Activated T-cell treated with anti-CD3 and anti-CD28 coated beads for 24 hours (primary cell): ENCODE measurements at places on chromosomes 7 and 10.

GRCh38 chr7:5702876-5703571 lies 78.4 kb downstream of the RNF216 start:
- no peak for DNase-seq

- DNase-seq: no peak
Measured at GRCh38 chr7:31710171-31710570, 23.2 kb downstream of the PPP1R17 start.

GRCh38 chr7:45968856-45969541 lies 47.9 kb upstream of the IGFBP3 start:
- DNase-seq: no peak

DNA sequence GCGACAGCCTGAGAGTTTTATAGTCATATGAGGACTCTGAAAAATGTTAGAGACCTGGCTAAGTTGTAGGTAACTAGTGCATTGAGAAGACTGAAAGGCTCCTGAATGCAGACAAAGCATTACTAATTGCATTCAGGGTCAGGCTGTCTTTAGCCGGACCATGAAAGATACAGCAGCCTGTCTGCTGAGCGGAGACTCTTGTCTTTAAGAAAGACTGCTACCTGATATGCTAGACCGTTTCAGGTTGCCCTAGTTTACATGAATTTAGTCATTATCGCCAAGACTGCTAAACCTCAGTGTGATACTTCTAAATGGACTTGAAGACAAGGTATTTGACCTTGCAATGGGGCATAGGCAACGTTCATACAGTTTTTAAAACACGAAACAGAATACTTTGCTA lies 81.2 kb downstream of the BMPR1A start:
- no peak for DNase-seq

DNA sequence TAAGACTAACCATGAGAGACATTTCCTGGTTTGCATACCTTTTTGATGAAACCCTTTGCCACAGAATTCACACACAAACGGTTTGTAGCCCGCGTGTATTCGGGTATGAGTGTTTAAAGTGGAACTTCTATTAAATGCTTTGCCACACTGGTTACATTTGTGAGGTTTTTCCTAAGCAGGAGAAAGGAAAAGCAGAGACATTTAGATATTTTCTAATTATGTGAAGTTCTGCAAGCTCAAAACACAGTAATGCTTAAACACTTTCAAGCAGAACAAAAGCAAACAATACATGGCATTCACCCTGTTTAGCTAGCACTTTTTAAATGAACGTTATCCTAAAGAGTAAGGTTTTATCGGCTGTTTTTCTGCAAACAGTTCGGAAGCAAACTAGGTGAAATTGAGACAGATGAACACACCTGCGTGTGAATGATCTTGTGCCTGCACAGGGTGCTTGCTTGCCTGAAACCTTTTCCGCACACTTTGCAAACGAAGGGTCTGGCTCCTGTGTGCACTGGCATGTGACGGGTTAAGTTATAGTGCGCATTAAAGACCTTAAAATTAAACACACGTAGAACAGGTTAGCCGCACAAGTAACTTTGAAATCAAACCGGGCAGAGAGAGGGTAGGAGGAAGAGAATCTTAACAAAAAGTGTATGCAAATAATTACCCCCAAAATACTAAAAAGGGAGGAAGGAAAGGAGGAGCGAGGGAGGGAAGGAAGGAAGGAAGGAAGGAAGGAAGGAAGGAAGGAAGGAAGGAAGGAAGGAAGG lies 1.6 kb downstream of the FEZF1 start:
- no peak for DNase-seq

- DNase-seq: no peak
Measured at GRCh38 chr7:52362521-52362920, 672.9 kb upstream of the POM121L12 start.

DNA sequence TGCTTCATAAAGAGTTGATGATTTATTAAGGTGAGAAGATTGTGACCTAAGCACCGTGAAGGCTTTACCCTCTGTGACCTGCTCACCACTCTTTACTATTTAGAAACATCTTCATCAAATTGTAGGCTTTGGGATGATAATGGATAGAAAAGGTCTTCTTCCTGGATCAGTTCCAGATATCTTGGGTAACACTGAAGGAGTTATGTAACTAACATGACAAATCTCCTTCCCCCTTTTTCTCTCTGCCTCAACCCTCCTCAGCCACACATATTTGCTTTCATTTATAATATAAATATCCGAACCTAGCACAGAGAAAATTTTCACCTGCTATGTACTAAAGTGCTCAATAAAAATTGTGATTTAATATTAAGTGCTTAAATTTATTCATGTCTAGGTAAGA lies 151.5 kb downstream of the FRMD4A start:
- no peak for DNase-seq

- no peak for DNase-seq
Measured at GRCh38 chr7:131159961-131160361, 167.7 kb upstream of the MKLN1 start.

DNA sequence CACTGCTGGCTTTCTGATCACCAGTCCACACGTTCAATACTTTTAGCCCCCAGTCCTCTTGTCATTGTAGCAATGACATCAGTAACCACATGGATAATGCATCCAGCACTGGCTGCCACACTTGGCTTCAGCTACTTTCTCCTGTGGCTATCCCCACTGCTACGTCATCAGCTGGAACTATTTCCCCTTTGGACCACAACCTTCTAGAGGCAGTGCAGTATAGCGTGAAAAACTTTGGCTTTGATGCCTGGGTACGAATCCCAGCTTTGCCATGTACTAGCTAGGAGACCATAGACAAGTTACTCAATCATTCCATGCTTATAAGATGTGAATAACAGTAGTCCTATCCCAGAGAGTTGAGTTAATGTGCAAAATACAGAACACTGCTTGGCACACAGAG lies 63.2 kb downstream of the CCDC3 start:
- DNase-seq: no peak

- DNase-seq: peak; percentile 23
Measured at GRCh38 chr10:88385601-88386203, 197.4 kb downstream of the RNLS start.

DNA sequence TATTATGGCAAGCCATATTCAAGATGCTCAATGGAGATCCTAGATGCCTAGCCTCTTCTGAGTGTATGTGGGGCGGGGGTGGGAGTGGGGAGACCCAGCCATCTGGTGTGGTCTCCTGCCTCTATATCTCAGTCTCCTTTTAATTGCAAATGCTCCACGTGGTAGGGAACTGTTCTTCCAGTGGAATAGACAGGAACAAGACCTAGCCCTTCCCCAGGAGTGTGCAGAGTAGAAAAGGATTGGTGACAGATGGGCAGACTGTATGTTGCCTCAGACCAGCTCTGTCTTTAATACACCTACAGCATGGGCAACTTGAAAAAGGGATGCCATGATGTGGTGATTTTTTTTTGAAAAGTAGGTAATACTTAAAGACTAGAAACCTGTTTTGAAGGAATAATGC lies 12.6 kb downstream of the CYP3A5 start:
- DNase-seq: no peak

DNA sequence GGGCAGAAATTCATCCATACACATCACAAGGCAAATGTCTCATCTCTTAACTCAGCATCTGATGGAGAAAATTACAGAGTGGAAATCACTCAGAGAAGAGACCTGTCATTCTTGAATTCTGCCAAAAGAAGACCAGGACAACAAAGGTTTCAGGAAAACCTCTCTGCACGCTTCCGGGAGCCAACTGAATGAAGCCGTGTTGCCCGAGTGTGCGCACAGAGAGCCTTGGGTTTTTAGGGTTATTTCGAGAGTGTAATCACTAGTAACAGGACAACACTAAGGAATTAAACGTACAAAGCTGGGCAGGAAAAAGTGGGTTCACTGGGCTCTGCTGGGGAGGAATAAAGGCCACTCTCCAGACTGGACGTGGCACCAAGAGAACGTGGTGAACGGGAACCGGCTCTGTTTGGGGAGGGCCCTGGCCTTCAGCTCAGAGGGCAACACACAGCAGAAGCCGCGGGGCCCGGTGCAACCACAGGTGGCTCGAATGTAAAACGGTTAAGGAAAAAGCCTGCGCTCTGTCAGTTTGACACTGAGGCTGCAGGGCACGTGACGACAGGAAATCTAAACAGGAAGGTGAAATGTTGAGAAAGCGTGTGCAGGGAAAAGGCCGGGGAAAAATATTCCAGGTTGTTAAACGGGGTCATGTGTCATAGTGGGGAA lies 331.5 kb downstream of the DNAJB6 start:
- no peak for DNase-seq

DNA sequence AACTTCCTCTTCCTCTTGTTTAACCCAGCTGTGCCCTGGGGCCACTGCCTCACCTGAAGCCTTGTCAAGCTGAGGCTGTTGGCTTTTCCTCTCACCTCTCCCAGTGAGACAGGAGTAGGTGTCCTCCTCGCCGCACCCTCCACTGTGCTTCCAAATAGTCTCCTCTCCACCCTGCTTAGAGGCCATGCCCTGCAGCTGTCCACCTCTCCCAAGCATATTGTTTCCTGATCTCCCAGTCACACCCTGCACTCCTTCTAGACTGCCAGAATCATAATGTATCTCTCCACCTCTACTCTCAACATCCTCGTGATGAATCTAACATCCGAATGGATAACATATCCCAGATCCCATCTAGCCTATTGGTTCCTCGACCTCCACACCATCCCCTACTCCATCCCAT lies 196.3 kb upstream of the GHITM start:
- no peak for DNase-seq

DNA sequence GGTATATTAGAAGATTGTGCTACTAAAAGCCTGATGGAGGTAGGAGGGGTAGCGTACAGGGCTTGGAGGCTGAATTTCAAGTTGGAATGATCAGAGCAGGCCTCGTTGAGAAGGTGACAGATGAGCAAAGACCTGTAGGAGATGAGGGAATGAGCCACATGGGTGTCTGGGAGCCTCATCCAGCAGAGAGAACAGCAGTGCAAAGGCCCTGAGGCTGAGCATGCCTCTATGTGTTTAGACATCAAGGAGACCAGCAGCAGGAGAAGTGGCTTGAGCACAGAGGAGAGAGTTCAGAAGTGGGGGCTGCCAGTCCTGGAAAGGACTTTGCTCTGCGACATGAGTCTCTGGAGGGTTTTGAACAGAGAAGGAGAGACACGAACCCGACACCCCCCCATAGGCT lies 111.7 kb downstream of the TMEM130 start:
- DNase-seq: no peak

DNA sequence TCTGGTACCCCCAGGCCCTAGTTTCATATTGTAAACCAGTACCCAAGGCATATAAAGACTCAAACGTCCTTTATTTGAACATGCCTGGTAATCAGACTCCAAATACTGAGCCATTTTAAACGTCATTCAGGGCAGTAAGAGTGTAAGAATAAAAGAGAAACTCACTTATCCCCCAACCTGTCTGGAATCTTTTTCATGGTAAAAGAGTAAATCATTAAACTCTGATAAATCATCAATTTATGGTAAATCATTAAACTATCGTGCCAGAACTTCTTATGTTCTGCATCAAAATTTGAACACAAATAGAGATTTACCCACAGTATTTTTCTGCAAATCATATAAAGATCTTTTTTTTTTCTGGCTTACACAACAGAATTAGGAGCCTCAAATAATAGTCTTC lies 734.3 kb upstream of the POT1 start:
- DNase-seq: no peak

- no peak for DNase-seq
Measured at GRCh38 chr7:128318691-128319090, 25.0 kb downstream of the RBM28 start.

GRCh38 chr7:142587578-142588191 lies 161.6 kb upstream of the PRSS1 start:
- no peak for DNase-seq

DNA sequence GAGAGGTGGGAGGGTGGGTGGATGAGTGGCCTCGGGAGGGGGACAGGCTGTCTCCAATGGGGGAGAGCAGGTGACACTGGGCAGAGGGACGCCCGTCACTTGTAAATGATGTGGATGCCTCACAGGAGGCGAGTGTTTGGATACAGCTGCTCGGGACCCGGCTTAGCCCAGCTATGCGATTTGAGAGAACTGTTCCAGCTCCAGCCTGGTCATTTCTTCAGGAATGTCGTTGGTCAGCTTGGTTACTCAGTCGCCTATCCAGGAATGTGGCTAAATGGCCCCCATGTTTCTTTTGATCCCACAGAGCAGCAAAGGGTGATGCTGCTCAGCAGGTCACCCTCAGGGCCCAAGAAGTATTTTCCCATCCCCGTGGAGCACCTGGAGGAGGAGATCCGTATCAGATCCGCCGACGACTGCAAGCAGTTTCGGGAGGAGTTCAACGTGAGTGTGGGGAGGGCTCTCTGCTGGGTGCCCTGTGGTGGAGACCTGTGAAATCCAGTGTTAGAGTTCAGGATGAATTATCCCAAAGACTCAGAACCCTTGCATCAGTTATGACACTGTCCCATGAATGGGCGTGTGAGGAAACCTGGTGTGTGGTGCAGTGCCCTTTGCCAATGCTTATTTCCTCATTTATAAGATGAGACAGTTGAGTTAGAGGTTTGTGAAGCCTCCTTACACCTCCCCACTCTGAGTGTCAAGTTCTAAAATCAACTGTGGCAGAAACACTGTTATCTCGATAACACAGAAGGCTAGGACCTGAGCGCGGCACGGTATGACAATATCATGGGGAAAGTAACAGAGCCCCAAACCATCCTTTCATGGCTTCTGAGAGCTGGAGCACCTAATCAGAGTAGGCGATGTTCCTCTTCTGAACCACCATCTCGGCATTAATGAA lies 76.8 kb downstream of the MKI67 start:
- no peak for DNase-seq

GRCh38 chr10:13528875-13529713 lies at the start of gene BEND7:
BEND7 (minus strand) TSS chr10:13529014; CDS start chr10:13528533, 481 bp downstream.
- DNase-seq: no peak

- no peak for DNase-seq
Measured at GRCh38 chr10:114930320-114930719, 7.7 kb upstream of the TRUB1 start.

DNA sequence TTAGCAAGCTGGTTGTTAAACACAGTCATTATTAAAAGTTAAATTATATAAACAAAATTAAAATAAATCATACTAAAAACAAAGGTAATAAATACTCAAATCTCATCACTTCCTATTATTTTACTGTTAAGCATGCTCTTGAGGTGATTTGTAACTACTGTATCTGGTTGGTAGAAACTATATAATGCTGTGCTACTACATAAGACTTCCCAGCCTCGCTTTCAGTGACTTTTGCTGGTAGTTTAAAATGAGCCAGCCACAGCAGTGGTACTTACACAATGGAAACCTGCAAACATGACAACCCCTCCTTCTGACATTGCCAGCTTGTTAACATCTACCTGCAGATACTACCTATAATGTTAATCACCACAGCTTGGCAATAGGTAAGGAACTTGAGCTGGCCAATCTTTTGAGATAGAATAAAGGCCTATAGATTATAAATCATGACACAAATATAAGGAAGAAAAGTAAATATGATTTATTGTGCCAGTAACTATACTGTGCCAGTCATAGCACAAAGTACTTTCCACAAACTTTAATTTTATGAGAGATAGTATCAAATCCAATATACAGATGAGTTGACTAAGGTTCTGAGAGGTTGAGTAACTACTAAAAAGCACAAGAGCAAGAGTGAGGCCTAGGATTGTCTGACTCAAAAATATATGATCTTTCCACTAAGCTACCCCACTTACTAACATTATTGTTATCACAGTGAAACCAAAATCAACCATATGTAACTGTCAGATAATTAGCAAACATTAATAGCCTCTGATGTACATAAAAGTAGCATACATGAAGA lies 181.1 kb upstream of the ASAH2 start:
- no peak for DNase-seq
